Activated CD4-positive, alpha-beta T cell treated with anti-CD3 and anti-CD28 coated beads for 48 hours (primary cell): ENCODE measurements at places on chromosomes 7 and 10.

- no peak for DNase-seq
Observed at GRCh38 chr10:86295791-86296190, 70.8 kb downstream of the GRID1 start.

- no peak for DNase-seq
Observed at GRCh38 chr7:122535086-122535485, 163.8 kb downstream of the RNF133 start.

DNA sequence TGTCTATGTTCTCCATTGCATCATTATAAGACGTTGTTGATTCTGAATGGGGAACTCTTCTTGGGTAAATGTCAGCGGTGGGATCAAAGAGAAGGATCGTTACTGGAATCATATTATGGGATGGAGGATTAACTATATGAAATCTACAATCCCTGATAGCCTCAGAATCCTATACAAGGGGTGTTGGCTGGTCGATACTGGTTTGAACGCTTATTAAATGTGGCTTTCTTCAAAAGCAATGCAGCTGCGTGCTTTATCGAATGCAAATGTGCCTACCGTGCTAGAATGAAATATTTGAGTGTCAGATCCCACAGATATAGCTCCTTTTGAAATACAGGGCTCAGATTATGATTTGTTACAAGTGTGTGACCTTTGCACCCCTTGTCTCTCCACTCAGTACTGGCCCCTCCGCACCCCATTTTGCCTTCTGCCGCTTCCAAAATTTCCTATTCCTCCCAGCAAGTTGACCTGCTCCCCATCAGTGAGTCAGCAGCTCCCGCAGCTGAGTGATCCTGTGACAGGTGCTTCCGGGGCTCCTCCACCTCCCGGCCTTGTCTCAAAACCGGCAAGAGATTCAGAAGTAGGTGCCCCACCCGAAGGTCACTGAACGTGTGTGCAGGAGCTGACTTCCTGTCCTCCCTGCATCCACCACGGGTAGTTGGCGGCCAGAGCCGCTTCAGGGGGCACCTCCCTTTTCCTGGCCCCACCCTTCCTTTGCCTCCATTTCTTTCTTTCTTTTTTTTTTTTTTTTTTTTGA is 76.6 kb downstream of the PTPRE start:
- no peak for DNase-seq

DNA sequence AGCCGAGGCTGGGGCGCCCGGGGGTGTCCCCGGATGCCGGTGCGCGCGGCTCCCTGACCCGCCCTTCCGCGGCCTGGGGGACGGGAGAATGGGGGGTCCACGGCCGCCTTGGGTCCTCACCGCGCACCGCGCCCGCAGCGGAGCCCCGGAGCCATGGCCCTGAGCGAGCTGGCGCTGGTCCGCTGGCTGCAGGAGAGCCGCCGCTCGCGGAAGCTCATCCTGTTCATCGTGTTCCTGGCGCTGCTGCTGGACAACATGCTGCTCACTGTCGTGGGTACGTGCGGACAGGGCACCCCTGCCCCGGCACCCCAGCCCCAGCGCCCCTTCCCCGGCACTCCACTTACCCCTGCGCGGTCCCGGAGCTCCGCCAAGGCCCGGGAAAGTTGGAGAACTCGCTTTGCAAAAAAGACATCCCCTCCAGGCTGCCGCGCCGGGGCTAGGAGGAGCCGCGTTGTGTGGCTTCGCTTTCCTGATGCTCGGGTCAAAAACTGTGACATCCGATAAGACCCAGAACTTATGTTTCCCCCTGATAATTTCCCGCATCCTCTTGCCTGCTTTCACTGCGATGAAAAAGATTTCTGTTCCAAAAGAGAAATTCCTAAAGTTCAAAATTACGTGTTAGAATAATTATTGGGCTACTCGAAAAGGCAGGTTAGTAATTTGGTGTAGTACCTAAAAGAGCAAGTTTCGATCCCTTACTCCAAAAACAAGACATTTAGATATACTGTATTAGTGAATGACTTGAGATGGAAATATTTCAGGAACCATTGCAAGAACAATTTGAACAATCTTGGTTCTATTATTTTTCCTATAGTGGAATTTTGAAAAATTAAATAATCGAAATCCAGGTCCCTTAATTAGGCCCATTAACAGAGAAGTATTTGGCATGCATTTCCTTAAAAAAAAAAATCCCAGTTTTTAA is 888 bp downstream of the SLC18A2 start:
- DNase-seq: no peak

- DNase-seq: no peak
Observed at GRCh38 chr7:85343484-85343883, 156.6 kb upstream of the SEMA3D start.

GRCh38 chr10:74634995-74635536 is 191.3 kb upstream of the KAT6B start:
- DNase-seq: no peak

- DNase-seq: peak; percentile 79
Observed at GRCh38 chr7:65269150-65269856, 104.4 kb upstream of the ZNF92 start.

- peak; percentile 7 for DNase-seq
Observed at GRCh38 chr7:71131256-71132126, 453 bp upstream of the GALNT17 start.

DNA sequence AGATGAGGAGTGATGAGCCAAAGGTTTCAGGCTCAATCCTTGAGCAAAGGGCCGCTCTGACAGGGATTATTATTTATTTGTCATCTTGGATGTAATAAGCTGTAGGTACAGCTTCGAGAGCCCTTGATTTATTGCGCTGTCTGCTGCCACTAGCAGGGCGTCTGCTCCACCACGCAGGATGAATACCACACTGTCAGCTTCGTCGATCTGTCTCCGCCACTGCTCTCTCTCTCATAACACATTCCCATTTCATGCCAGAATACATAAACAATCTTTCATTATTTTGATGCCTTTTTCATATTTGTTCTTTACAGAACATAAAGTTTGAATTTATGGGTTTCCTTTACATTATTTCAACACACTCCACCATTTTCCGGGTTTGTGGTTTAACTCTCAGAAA is 276.6 kb downstream of the LRMDA start:
- no peak for DNase-seq

GRCh38 chr10:98376485-98376884 is 38.5 kb downstream of the PYROXD2 start:
- DNase-seq: no peak

- DNase-seq: no peak
Observed at GRCh38 chr7:120966961-120967360, 16.4 kb downstream of the ING3 start.
